ENCODE measurements at places on chromosomes 13 and 19.

DNA sequence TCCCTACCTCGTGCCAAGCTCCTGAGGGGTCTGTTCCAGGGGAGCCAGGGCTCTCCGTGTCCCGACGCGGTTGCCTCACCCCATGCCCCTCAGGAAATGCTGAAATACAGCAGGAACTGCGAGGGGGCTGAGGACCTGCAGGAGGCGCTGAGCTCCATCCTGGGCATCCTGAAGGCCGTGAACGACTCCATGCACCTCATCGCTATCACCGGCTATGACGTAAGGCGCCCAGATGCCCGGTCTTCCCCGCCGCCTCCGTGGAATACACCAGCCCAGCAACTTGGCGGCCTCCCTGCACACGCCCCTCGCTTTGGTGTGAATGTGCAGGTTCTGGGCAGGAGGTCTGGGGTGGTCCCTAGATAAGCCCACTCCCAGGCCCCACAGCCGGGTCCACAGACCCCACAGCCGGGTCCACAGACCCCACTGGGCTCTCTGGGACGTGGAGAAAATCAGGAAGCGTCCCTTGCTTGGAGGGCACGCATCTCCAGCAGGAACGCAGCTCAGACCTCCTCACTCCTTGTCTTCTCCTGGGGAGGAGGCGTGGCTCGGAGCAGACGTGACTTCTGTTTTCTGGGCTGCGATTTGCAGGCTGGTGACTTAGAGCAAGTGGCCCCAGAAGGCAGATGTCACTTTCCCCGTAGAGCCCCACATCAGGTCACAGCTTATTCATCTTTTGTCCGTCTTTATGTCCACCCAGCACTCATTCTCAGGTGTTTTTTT, 19.4 kb upstream of the F7 start:
- no peak for DNase-seq

- no peak for DNase-seq
These were observed 8.3 kb upstream of the ONECUT3 start for GRCh38 chr19:1744822-1745563.

DNA sequence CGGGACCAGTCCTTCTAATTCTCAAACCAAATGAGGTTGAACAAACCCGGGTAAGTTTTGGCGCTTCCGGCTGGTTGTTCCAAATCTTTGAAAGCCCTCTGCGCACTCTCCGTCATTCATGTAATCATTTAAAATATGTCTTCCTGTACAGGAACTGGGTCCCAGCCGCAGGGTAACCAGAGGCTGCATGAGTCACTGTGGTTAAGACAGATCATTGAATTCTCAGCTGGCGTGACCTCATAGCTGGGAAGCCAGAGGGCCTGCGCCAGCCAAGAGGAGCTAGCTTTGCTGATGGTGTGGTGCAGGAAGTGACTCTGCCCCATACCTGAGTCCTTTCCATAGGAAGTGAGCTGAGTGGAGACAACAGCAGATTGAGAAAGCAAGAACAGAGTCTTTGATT, 135.2 kb downstream of the TSHZ3 start:
- no peak for DNase-seq

- peak; percentile 6 for DNase-seq
These were observed 13.1 kb downstream of the TJP3 start for GRCh38 chr19:3721131-3721886.

Measured in anterior cingulate cortex (tissue), 58 donors.